Kasumi-1 (cell line): ENCODE measurements at places on chromosomes 5 and 9.

DNA sequence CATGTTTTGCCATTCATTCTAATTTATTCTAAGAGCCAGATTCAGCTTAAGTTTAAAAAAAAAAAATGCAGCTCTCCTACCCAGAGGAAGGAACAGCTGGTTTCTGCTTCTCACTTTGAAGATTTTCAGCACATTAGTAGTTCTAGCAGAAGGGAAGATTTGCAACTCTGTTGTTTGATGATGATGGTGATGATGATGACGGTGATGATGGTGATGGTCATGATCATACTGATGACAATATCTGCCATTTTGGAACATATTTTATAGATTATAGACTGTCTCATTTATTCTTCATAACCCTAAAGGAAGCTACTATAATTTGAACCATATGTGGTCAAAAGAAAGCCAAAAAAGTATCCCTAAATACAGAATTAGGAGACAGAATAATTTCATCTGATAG is 7.9 kb upstream of the MED10 start:
- no peak for DNase-seq

GRCh38 chr9:120330031-120330430 is 249.9 kb downstream of the CDK5RAP2 start:
- DNase-seq: no peak

GRCh38 chr5:119862619-119863018 is 233.3 kb downstream of the FAM170A start:
- no peak for DNase-seq

GRCh38 chr9:124583134-124583533 is 75.9 kb upstream of the NR5A1 start:
- DNase-seq: no peak

DNA sequence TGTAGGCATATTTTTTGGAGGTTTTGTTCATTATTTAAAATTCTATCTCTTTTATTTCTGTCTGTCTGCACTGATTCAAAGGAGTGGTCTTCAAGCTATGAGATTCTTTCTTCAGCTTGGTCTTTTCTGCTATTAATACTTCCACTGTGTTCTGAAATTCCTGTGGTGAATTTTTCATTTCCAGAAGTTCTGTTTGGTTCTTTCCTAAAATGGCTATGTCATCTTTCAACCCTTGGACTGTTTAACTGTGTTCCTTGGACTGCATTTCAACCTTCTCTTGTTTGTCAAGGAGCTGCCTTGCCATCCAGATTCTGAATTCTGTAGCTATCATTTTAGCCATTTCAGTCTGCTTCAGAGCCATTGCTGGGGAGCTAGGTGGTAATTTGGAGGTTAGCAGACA is 76.3 kb downstream of the CERT1 start:
- DNase-seq: no peak

DNA sequence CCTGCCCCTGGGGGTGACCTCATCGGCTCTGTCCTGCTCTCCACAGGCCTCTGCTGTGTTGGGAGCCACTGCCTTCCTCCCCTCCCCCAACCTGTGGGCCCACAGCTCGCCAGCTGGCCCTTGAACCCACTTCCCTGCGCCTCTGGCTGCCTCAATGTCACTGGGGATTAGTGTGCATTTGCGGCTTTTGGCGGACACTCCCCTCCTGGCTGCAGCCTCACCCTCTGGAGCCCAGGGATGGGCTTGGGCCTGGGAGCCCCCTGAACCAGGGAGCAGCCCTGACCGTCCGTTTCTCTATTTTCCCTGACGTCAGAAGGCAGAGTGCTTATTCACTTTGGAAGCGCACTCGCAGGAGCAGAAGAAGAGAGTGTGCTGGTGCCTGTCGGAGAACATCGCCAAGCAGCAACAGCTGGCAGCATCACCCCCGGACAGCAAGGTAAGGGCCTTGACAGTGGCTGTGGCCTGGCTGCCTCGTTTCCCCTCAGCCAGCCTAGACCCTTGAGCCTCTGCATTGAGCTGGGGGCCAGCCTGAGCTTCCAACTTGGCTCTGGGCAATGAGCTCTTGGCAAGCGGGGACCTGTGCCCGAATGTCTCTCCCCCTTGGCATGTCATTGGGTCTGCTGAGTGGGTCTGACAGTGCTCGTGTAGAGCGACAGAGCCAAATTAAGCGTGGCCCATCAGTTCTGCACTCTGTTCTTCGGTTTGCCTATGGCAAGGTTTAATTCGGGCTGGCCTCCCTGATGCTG is 73.1 kb downstream of the RGS3 start:
- no peak for DNase-seq

DNA sequence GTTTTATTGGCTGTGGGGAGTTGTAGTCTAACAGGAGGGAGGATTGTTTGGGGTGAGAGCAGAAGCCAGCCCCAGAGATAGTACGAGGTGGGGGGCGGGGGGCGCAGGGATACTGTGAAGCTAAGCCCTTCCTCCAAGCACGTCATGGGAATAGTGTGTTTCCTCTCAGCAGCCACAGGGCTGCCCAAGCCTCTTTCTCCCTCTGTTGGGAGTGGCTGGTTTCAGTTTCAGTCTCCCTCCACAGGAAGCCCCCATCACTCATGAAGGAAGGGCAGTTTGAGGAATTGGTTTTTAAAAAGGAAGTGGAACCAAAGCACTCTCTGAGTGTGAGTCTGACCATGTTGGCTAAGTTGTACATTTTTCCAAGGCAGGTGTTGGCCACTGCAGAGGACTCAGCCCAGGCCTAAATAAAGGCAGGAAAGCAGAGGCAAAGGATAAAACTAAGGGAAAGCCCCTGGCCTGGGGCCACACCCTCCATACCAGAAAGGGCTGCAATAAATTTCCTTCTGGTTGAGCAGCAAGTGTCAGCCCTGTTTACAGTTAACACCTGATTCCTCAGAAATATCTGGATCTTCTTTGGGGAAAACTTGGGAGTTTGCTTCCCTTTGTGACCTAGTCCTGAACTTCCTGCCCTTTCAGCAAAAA is 3.2 kb downstream of the RAB24 start:
- peak; percentile 97 for DNase-seq

DNA sequence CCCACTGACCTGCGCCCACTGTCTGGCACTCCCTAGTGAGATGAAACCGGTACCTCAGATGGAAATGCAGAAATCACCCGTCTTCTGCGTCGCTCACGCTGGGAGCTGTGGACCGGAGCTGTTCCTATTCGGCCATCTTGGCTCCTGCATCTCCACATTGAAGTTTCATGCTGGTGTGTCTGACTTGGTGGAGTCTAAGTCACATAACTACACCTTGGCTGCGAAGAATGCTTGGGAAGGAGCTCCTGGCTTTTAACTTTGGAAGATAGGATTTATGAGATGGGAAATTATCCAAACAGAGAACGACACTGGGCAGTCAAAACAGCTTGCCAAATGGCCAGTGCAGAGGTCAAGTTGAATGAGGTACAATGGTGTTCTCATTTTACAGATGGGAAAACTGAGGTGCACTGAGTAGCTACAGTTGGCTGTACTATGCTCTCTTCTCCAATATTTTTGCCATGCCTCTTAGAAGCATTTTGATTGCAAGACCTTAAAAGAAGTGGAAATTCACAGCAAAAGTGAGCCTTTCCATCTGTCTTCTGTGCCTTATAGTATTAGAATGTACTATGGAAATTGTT is 36.7 kb downstream of the CCDC192 start:
- DNase-seq: no peak

DNA sequence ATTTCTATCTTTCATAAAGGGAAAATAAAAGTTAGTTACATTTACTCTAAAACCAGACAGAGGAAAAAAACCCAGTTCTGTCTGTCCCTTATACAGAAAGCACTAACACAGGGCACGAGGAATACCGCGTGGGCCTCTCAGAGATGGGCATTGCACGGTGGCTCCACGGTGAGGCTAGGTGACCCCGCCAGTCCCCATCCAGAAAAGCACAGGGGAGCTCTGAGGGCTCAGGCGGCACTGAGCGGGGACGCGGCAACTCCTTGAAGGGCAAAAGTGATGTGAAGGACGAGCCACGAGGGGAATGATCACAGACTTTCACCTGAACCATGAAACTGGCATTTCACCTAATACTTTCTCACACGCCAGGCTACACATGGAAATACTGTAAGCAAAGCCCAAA is 35.7 kb upstream of the FBXW11 start:
- no peak for DNase-seq

- peak; percentile 23 for DNase-seq
Observed at GRCh38 chr5:14557203-14557770, 24.3 kb upstream of the OTULINL start.

- DNase-seq: peak; percentile 33
Observed at GRCh38 chr5:53956632-53957031, 353.7 kb downstream of the ARL15 start.

- DNase-seq: no peak
Observed at GRCh38 chr5:112239996-112240395, 179.1 kb downstream of the EPB41L4A start.

GRCh38 chr5:166499447-166500240 is 1791.8 kb upstream of the WWC1 start:
- no peak for DNase-seq
